ENCODE measurements at places on chromosomes 11 and 22.

GRCh38 chr22:47587861-47588577, 825.6 kb downstream of the TBC1D22A start:
- no peak overlapping the region for H3K4me3 ChIP-seq
- H3K36me3 ChIP-seq = no peaks in the 10 kb centered on the region
- no peaks in the 10 kb centered on the region for H3K27me3 ChIP-seq
- H3K4me1 ChIP-seq = no peaks in the 10 kb centered on the region
- H3K27ac ChIP-seq = no peak overlapping the region
- no peak for DNase-seq

DNA sequence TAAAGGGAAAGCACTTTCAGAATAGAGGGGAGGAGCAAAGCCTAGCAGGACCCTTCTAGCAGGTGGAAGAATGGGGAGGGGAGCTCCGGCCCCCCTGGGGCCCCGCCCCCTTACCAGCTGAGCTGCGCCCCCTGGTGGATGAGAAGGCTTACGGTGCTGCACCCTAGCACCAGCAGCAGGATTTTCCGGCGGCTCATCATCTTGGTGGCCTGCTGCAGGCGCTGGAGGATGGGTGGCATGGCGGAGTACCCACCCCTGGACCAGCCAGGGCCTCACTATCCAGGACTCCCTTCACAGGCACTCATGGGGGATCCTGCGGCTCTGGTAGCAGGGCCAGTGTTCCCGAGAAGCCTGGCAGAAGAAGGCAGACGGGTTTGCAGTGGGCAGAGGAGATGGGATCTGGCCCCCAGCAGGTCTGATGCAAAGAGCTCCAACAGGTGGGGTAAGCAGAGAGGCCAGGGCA, 3.8 kb downstream of the GAL3ST3 start:
- H3K4me1 ChIP-seq = peaks cover 10% of the 10 kb centered on the region
- no peak overlapping the region for H3K4me3 ChIP-seq
- peaks cover 2% of the 10 kb centered on the region for H3K27me3 ChIP-seq
- no peaks in the 10 kb centered on the region for H3K36me3 ChIP-seq
- peak; percentile 80 for DNase-seq
- no peak overlapping the region for H3K27ac ChIP-seq

DNA sequence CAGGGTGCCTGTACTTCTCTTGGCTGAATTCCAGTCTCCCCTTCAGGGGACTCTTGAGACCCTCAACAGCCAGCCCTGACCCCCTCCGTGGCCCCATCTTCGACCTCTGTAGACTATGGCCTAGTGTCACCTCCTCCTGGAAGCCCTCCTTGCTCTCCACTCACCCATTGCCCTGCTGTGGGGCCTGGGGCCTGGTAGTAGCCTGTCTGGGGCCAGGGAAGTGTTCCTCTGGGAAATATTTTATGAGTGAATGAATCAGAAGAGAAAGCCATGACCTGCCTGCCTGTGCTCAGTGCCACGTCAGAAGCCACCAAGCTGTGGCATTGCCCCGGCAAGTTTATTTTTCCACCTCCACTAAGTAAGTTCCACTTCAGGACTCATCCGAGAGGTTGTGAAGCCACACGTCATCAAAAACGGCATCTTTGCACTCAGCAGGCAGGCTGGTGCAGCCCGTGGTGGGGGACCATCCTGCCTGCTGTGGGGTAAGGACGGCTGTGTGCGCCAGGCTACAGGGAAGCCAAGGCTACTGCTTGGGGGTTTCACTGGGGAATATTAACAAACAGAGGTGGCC, 59.6 kb upstream of the PPARA start:
- H3K4me3 ChIP-seq = no peak overlapping the region
- no peaks in the 10 kb centered on the region for H3K27me3 ChIP-seq
- H3K4me1 ChIP-seq = no peaks in the 10 kb centered on the region
- H3K27ac ChIP-seq = no peak overlapping the region

GRCh38 chr11:70504246-70505020, 106.1 kb downstream of the CTTN start:
- H3K4me1 ChIP-seq = no peaks in the 10 kb centered on the region
- no peak for DNase-seq
- H3K36me3 ChIP-seq = no peaks in the 10 kb centered on the region
- H3K27ac ChIP-seq = no peak overlapping the region
- no peaks in the 10 kb centered on the region for H3K27me3 ChIP-seq

GRCh38 chr11:2415601-2416380, 15.2 kb downstream of the TSSC4 start:
- H3K27ac ChIP-seq = no peak overlapping the region
- no peaks in the 10 kb centered on the region for H3K27me3 ChIP-seq
- no peak for DNase-seq

GRCh38 chr22:23782703-23783102, 4.1 kb upstream of the SMARCB1 start:
- H3K4me1 ChIP-seq = peaks cover 6% of the 10 kb centered on the region
- H3K27me3 ChIP-seq = no peaks in the 10 kb centered on the region
- no peaks in the 10 kb centered on the region for H3K36me3 ChIP-seq
- no peak overlapping the region for H3K27ac ChIP-seq
- H3K4me3 ChIP-seq = no peak overlapping the region

DNA sequence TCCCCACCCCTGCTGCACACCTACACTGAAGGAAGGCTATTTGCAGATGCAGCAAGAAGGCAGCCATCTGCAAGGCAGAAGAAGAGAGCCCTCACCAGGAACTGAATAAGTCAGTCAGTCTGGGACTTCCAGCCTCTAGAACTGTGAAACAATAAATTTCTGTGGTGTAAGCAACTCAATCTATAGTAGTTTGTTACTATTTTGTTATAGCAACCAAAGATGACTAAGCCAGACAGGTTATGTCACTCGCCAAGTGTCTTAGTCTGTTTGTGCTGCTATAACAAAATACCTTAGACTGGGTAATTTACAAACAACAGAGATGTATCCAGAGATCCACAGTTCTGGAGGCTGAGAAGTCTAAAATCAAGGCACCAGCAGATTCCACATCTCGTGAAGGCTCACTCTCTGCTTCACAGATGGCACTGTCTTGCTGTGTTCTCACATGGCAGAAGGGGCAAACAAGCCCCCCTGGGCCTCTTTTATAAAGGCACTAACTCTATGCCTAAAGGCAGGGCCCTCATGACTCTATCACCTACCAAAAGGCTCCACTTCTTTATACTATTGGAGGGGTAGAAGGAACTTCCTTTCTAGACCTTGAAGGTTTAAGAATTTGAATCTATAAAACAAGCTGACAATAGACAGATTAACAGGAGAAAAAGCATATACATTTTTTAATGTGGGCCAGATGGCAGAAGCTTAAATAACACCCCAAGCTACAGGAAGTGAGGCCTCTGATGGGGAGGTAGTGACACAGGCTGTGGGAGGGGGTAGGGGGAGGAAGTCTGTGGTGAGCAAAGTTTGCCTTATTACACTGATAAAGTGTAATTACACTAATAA, 12.3 kb downstream of the APOL6 start:
- peak; percentile 59 for DNase-seq
- peak overlapping the region; percentile 96 for H3K27ac ChIP-seq
- no peak overlapping the region for H3K4me3 ChIP-seq
- H3K36me3 ChIP-seq = peaks cover 40% of the 10 kb centered on the region
- H3K27me3 ChIP-seq = no peaks in the 10 kb centered on the region

DNA sequence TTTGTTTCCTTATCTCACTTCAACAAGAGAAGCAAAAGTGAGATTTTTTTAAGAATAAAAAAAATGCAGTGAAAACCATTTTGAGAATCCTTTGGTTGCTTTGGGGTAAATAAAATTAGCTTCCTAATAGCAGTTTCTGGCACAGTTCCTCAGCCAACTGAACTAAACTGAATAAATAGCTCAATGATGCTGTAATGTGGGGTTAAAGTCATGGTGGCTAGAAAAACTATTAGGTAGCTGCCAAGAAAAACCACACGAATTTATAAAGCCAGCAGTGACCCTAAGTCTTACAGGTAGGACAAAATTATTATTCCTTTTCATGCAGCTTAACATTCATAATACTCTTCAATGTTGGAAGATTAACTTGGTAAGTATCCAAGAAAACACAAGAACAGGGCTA, 142.4 kb downstream of the APIP start:
- no peak for DNase-seq
- H3K4me3 ChIP-seq = no peak overlapping the region
- no peaks in the 10 kb centered on the region for H3K4me1 ChIP-seq
- no peaks in the 10 kb centered on the region for H3K36me3 ChIP-seq
- H3K27me3 ChIP-seq = no peaks in the 10 kb centered on the region
- H3K27ac ChIP-seq = no peak overlapping the region

GRCh38 chr11:45683271-45684058, 18.0 kb upstream of the CHST1 start:
- H3K27ac ChIP-seq = no peak overlapping the region
- no peaks in the 10 kb centered on the region for H3K36me3 ChIP-seq
- H3K4me1 ChIP-seq = no peaks in the 10 kb centered on the region
- H3K27me3 ChIP-seq = no peaks in the 10 kb centered on the region
- no peak for DNase-seq

- H3K4me1 ChIP-seq = no peaks in the 10 kb centered on the region
- no peak overlapping the region for H3K27ac ChIP-seq
- no peak for DNase-seq
- no peaks in the 10 kb centered on the region for H3K27me3 ChIP-seq
- peaks cover 52% of the 10 kb centered on the region for H3K36me3 ChIP-seq
These were observed 40.1 kb downstream of the OSBP start for GRCh38 chr11:59575505-59575904.

- no peaks in the 10 kb centered on the region for H3K27me3 ChIP-seq
- H3K4me1 ChIP-seq = no peaks in the 10 kb centered on the region
- no peak overlapping the region for H3K27ac ChIP-seq
- no peaks in the 10 kb centered on the region for H3K36me3 ChIP-seq
- DNase-seq = no peak
- H3K4me3 ChIP-seq = no peak overlapping the region
These were observed 112.6 kb downstream of the ST3GAL4 start for GRCh38 chr11:126468102-126468521.

DNA sequence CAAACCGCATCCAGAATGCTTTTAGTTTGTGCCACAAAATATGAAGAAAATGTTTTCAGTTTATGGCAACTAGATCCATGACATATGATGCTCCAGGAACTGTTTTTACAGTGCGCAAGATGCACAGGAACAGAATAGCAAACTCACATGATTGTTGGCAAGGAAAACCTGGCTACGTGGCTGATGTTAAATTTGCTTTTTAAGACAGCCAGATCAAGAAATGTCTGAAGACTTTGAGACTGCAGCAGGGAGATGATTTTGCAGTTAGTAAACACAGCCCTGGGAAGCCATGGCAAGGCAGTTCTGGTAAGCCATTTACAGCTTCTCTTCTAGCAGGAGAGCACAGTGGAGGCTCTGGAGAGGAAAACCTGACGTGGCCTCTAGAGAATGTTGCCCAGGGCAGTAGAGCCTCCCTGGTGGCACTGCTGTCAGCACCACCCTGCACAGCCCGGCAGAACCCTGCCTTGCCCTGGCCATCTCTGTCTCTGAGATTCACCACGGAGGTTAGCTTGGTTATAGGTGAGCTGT, 69.8 kb upstream of the TNRC6B start:
- H3K4me3 ChIP-seq = peak overlapping the region; percentile 45
- peaks cover 15% of the 10 kb centered on the region for H3K4me1 ChIP-seq
- no peak for DNase-seq
- peak overlapping the region; percentile 39 for H3K27ac ChIP-seq
- H3K36me3 ChIP-seq = no peaks in the 10 kb centered on the region
- H3K27me3 ChIP-seq = no peaks in the 10 kb centered on the region

DNA sequence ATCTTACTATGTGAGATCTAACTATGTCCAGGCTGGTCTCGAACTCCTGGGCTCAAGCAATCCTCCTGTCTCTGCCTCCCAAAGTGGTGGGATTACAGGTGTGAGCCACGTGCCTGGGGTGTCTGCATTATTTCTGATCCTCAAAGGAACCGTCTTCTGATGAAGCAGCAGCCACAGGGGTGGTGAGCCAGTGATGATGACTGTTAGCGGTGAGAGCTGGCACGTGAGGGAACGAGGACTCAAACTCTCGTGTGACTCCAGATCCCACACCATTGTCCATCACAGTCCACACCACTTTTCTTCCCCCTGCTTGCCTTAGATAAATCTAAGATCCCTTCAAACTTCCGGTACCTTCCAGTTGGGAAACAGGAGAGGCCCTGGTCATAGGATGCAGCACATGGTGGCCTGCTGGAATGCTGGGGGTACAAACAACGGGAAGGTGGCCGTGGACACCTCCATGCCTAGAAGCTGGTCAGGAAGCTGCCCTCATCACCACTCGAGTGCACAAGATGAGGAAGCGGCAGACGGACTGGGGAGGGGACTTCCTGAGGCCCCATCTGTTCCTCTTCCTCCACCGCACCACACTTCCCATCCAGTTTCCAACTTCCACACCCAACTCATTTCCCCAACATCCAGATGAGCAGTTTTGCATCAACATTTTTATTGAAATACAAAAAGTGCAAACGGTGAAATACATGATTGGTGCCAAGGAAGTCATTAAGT, 23.8 kb downstream of the ARHGAP1 start:
- H3K27ac ChIP-seq = no peak overlapping the region
- no peak for DNase-seq
- no peaks in the 10 kb centered on the region for H3K27me3 ChIP-seq
- H3K4me3 ChIP-seq = no peak overlapping the region
- peaks cover 54% of the 10 kb centered on the region for H3K4me1 ChIP-seq

Measured in effector memory CD4-positive, alpha-beta T cell (primary cell).